ENCODE measurements at places on chromosomes 4 and X. TPM values are rescaled to one million over a fixed set of nuclear protein-coding genes. Genes with fewer than 3 reads are reported as not detected.

The MMGT1 gene
- polyA plus RNA-seq = 16.7 TPM

The CTSO gene
- polyA plus RNA-seq = 19.0 TPM

The HNRNPD gene
- polyA plus RNA-seq = 73.4 TPM

The OTUD6A gene
- polyA plus RNA-seq = not detected

The HOPX gene
- 2.9 TPM for polyA plus RNA-seq

The SYP gene
- 0.07 TPM for polyA plus RNA-seq

The AFF2 gene
- polyA plus RNA-seq = 0.04 TPM

The RFC1 gene
- 25.2 TPM for polyA plus RNA-seq

The CT55 gene
- not detected for polyA plus RNA-seq

The SEC24D gene
- polyA plus RNA-seq = 113 TPM

The JADE3 gene
- polyA plus RNA-seq = 6.5 TPM

The GPRASP3 gene
- polyA plus RNA-seq = 6.9 TPM

The DCAF8L2 gene
- polyA plus RNA-seq = not detected

The PABPC1L2A gene
- not detected for polyA plus RNA-seq

The TASL gene
- not detected for polyA plus RNA-seq

The SPANXB1 gene
- polyA plus RNA-seq = not detected

The APLN gene
- 0.27 TPM for polyA plus RNA-seq

The PHOX2B gene
- not detected for polyA plus RNA-seq

The SLC9A7 gene
- 15.3 TPM for polyA plus RNA-seq

The SPARCL1 gene
- polyA plus RNA-seq = not detected

All from AG04450 (cell line).